ENCODE measurements at places on chromosomes 12 and 14. TPM values are rescaled to one million over a fixed set of nuclear protein-coding genes. Genes with fewer than 3 reads are reported as not detected.

The RDH16 gene
- 0.18 TPM for total RNA-seq

The SERPINA12 gene
- total RNA-seq, result not detected

The DLGAP5 gene
- 4.0 TPM for total RNA-seq

The KMT2D gene
- total RNA-seq, result 82.8 TPM

The HNRNPC gene
- total RNA-seq, result 251 TPM

The DNAJC22 gene
- 45.6 TPM for total RNA-seq

The SPX gene
- total RNA-seq, result not detected

The NOVA1 gene
- total RNA-seq, result 1.4 TPM

The PRICKLE1 gene
- total RNA-seq, result 1.2 TPM

The GRIP1 gene
- total RNA-seq, result 3.5 TPM

The RNASE3 gene
- total RNA-seq, result not detected

The GARIN6 gene
- not detected for total RNA-seq

The VRTN gene
- total RNA-seq, result not detected

The ARG2 gene
- total RNA-seq, result 0.85 TPM

The NCAPD2 gene
- 21.9 TPM for total RNA-seq

The LRRIQ1 gene
- total RNA-seq, result not detected

The SLC15A4 gene
- total RNA-seq, result 14.4 TPM

The SCN8A gene
- 4.9 TPM for total RNA-seq

The AKAP6 gene
- 7.6 TPM for total RNA-seq

The EFCAB11 gene
- total RNA-seq, result 7.7 TPM

The SYCP3 gene
- 0.15 TPM for total RNA-seq

The CDK17 gene
- total RNA-seq, result 21.0 TPM

The ASPG gene
- 9.4 TPM for total RNA-seq

The LRRC9 gene
- 0.06 TPM for total RNA-seq

The AHNAK2 gene
- 3.2 TPM for total RNA-seq

The FAM234B gene
- total RNA-seq, result 1.7 TPM

The PLEKHD1 gene
- 0.18 TPM for total RNA-seq

The SMIM41 gene
- total RNA-seq, result not detected

The MDM1 gene
- total RNA-seq, result 11.6 TPM
